Activated T-helper 17 cell treated with anti-CD3 and anti-CD28 coated beads, Interleukin-2, amount 50 U/mL, for 72 hours (primary cell): ENCODE measurements at places on chromosomes 4 and X.

DNA sequence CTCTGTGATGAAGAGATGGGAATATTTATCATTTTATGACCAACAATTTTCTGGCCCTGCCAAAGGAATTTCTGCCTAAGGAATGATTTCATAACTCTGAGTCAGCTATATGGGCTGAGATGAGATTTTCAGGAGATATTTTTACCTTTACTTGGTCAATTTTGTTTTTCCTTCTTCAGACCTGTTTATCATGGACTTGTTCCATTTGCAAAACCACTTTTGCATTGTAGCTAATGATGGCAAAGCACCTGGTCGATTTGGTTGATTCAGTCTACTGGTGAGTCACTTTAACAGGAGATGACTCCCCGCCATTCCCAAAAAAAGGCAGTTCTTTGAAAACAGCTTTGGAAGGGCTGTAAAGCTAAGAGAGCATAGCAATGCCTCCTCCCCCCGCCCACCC is 53.3 kb downstream of the TEX13A start:
- ATAC-seq: no peak

- peak; percentile 25 for ATAC-seq
Measured at GRCh38 chrX:110003167-110004156, 548 bp downstream of the TMEM164 start.

GRCh38 chr4:114883641-114884040 is 229.8 kb downstream of the NDST4 start:
- ATAC-seq: no peak

DNA sequence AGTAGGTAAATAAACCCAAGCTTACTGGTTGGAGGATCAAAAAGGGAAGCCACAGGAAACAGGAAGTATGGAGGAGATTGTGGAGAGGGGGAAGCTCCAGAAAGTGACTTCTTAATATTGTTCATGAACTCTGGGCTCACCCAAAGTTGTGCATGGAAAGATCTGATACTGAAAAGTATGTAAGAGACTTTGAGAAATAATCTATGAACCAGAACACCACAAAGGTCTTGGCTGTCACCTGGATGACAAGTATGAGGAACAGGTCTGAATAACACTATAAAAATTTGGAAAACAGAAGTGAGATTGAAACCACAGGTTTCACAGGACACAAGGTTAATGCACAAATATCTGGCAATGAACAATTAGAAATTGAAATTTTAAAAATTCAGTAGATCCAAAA is 567.4 kb downstream of the INPP4B start:
- no peak for ATAC-seq

- no peak for ATAC-seq
Measured at GRCh38 chrX:14936561-14936960, 63.3 kb downstream of the MOSPD2 start.

GRCh38 chr4:183100827-183101226 is 1.8 kb downstream of the WWC2 start:
- ATAC-seq: no peak

DNA sequence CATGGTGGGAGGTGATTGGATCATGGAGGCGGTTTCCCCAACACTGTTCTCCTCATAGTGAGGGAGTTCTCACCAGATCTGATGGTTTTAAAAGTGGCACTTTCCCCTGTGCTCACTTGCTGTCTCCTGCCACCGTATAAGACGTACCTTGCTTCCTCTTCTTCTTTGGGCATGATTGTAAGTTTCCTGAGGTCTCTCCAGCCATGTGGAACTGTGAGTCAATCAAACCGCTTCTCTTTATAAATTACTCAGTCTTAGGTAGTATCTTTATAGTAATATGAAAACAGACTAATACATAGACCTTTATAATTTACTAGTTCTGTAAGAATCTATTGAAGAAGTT is 82.5 kb upstream of the PITX2 start:
- ATAC-seq: no peak

DNA sequence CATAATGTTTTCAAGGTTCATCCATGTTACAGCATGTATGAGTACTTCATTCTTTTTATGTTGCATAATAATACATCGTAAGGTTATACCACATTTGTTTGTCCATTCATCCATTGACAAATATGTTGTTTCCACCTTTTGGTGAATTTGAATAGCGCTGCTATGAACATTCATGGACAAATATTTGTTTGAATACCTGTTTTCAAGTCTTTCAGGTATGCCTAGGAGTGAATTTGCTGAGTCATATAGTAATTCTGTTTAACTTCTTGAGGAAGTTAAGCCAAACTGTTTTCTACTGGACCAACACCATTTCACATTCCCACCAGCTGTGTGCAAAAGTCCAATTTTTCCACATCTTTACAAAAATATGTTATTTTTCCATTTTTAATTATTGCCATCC is 31.5 kb downstream of the IRS4 start:
- no peak for ATAC-seq

- no peak for ATAC-seq
Measured at GRCh38 chrX:127466211-127466610, 586.0 kb downstream of the ACTRT1 start.
